ENCODE measurements at places on chromosomes 7 and 10.
A peak's percentile ranks its signal among the peaks of the same experiment; 100 is the strongest.

- no peak for DNase-seq
Observed at GRCh38 chr7:16916105-16916639, 34.4 kb upstream of the AGR3 start.

DNA sequence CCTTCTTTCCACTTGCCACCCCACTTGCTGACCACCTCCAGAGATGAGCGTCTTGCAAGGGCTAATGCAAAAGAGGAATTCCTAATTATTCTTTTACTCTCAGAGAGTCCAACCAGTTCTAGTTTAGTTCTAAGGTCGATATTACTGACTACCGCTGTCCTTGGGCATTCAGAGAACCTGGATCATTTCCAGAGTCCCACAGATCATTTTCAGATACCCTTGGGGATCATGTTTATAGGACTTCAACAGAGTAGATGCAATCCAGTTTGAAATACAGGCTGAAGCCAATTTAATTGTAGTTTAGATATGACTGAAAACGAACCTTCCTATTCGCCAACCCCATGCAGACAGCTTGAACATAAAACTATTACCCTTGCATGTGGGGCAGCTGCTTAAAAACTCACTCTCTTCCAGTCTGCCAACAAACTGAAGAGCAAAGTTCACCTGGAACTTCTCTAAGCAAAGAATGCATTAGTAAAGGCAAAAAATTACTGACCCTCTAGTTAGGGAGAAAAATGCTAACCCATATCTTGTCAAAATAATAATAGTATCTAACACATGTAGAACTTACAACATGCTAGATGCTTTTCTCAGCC is 22.4 kb downstream of the CFAP69 start:
- DNase-seq, result no peak

DNA sequence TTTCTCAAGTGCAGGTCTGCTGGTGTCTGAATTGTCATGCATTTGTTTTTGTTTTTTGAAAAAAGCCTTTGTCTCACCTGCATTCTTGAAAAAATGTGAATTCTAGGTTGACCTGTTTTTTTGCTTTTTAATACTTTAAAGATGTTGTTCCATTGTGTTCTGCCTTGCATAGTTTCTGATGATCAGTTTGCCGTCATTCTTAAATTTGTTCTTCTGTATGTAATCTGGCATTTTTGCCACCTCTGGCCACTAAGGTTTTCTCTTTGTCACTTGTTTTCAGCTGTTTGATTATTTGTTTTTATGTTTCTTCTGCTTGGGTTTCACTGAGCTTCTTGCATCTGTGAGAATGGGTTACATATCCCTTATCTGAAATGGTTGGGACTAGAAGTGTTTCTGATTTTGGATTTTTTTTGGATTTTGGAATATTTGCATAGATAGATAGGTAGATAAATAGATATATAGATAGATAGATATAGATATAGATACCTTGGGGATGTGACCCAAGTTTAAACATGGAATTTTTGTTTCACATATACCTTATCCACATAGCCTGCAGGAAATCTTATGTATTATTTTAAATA is 16.5 kb downstream of the MGMT start:
- no peak for DNase-seq

GRCh38 chr10:509361-510102 is 179.9 kb downstream of the DIP2C start:
- DNase-seq, result no peak

GRCh38 chr7:107879400-107880035 is 11.5 kb upstream of the DLD start:
- peak; percentile 66 for DNase-seq

- no peak for DNase-seq
Observed at GRCh38 chr7:125033506-125033905, 103.9 kb upstream of the POT1 start.

Data from CD4-positive, alpha-beta T cell treated with Interleukin-12 subunit alpha and Interleukin-12 subunit beta, for 1 hour (primary cell).